ENCODE measurements at places on chromosomes 6 and 20.
A peak's percentile ranks its signal among the peaks of the same experiment; 100 is the strongest.

DNA sequence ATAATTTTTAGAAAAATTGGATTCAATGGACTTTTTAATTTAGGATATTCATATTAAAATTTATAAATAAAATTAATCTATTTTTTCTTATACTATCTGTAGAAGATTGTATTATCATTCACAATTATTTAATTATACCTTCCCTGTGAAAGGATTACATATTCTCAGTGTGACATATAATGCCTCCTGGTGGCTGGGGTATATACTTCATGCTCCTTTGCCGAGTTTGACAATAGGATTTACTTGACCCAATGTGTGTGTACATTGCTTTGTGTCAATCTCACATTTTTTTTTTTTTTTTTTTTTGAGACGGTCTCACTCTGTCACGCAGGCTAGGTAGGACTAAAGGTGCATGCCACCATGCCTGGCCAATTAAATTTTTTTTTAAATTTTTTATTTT is 230.0 kb upstream of the CHD6 start:
- DNase-seq, result no peak

GRCh38 chr6:139967497-139967896 is 593.0 kb upstream of the CITED2 start:
- DNase-seq, result no peak

DNA sequence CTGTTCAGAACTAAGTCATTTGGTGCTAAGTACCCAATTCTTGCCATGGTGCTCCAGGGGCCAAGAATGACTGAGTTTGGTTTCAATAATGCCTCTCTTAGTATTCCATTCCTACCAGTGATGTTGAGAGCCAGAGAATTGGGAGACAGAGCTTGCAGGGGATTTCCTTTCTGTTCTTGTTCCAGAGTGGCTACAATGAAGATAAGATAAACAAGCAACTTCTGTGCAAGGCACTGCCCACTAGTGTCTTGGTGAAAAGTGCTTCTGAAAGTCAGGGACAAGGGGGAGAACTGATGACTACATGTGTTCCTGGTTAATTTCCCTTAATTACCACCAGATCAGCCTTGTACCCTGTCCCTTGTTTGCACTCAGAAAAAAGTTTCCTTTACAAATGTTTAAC is 421.6 kb downstream of the BCKDHB start:
- DNase-seq, result no peak

GRCh38 chr6:138948546-138949179 is 39.4 kb downstream of the REPS1 start:
- no peak for DNase-seq

DNA sequence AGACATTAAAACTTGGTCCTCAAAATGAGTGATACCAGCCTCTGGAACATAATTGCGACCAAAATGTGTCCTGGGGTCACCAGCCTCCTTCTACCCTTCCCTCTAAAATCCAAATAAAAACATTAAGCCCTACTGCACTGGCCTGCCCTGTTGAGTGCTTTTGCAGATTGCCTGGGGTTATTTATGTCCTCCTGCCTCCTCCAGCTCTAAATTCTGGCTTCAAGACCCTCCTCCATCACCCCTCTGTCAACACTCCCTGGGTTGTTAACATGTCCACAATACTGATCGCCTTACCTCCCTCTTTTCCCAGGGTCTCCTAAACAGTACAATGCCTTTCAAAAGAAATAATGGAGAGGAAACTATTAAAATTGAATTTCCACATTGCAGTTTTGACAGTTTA is 327.5 kb downstream of the NRN1 start:
- no peak for DNase-seq

- no peak for DNase-seq
Measured at GRCh38 chr20:25318471-25319240, 70.8 kb downstream of the PYGB start.

- DNase-seq, result no peak
Measured at GRCh38 chr6:126361832-126362440, 22.0 kb downstream of the CENPW start.

DNA sequence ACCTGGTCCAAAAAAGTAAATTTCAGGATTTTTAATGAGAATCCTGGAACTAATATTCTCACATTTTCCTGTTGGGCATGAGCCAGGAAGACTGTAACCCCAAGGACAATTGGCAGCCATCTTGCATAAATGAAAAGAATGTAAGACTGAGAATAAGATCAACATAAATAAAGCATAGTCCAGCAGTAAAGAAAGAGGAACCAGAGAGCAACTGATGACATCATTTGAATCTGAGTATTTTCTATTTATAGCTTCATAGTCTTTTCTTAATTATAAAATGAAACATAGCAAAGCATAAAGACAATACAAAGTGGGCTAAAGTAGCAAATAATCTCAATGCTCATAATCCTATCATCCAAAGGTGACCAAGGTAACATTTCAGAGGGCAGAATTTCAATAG is 26.6 kb upstream of the FBXL4 start:
- no peak for DNase-seq

GRCh38 chr20:40339661-40340449 is 349.2 kb downstream of the MAFB start:
- no peak for DNase-seq

DNA sequence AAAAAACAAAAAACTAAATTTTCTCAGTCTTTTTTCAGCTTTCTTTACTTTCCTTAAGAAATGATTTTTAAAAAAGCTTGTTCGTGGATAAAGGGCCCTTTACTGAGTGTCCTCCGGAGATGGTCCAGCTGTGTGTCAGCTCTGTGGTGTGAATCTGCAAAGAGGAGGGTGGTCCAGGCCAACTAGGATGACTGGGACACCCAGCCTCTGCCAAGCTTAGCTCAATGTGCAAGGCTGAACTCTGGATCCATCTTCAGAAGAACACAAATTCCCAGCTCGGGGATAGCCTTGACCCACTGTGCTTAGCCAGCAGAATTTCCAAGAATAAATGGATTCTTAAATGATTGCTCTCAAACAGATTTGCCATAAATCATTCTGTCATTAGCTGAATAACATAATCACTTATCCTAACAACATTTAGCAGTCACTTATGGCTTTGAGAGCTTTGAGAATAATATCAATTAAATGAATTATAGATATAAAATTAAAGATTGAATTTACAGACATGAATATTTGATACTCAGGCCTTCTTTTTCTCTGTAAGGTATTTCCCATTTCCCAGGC is 14.2 kb upstream of the CALHM5 start:
- no peak for DNase-seq

DNA sequence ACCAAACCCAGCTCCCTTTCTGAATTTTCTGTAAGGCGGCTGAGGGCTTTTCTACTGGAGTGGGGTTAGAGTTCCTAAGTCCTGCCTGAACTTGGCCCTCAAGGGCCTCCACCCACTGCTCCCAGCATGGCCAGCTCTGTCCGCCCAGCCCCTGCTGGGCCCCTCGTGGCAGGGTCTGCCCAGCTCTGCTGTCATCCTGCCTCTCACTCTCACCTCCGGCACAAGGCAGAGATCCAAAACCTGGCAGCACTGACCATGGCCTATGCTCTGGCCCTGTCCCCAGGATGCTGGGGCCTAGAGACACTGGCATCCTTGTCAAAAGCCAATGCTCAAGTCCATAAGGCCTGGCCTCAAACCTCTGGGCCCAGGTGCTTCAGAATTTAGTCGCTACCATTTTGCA is 61.1 kb downstream of the TAF4 start:
- no peak for DNase-seq

DNA sequence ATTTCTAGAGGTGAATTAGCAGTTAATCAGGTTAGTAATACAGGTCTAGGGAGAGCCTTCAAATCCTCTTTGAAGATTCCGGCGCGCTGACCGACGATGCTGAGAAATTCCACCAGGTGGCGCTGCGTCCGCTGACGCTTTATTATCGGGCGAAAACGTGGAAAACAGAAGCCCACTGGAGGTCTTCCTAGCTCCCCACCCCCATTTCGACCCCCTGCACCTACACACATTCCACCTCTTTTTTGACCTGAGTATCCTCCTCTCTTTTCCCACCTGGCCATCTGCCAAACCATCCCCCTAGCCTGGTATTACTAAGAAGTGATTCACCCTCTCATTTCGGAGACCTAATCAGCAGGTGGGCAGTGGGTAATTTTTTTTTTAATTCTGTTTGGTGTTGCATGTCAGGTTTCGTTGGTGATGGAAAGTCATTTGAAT is 65.4 kb upstream of the RIN2 start:
- DNase-seq, result peak; percentile 44
